ENCODE measurements at places on chromosomes 4 and X. TPM values are rescaled to one million over a fixed set of nuclear protein-coding genes. Genes with fewer than 3 reads are reported as not detected.

Gene S100P
- total RNA-seq = 18.2 TPM

Gene ZC4H2
- 10.3 TPM for total RNA-seq

Gene EDA
- 6.1 TPM for total RNA-seq

Gene ALAS2
- 5.6 TPM for total RNA-seq

Gene FAM241A
- total RNA-seq = 3.4 TPM

DNA sequence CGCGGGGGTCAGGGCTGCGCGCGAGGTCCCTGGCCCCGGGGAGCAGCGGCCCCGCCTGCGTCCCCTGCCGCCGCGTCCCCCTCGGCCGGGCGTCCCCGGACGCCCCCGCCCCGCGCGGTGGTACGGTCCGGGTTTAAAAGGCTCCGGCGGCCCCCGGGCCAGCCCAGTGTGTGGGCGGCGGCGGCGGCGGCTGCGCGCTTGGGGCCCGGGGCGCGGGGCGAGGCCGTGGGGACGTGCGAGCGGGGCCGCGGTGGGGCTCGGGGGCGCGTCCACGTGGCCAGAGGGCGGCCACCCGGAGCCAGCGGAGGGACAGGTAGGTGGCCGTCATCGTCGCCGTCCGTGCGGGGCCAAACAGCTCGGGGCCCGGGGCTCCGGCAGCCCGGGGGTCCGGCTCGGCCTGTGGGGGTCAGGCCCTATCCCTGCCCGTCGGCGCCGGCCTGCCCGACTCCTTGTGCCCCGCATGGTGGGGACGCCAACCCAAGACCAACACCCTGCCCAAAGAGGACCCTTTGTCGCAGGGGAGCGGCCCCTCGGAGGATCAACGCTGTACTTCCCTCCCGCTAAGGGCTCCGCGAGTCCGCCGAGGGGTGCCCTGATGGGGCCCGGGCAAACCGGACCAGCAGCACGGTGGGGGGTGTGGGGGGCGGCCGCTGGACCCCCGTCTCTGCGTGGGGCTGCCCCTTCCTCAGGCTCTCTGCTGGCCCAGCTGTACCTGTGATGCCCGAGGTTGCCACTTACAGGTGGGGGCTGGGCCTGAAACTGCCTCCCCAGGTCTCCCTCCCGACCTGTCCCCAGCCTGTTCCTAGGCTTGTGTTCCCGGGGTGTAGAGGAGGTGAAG is at the start of gene PLXNA3:
PLXNA3 (plus strand) TSS at position 166 of the 838 bp plus-strand sequence. CDS start 1,903 bp downstream, outside the sequence.
- no peak for DNase-seq

DNA sequence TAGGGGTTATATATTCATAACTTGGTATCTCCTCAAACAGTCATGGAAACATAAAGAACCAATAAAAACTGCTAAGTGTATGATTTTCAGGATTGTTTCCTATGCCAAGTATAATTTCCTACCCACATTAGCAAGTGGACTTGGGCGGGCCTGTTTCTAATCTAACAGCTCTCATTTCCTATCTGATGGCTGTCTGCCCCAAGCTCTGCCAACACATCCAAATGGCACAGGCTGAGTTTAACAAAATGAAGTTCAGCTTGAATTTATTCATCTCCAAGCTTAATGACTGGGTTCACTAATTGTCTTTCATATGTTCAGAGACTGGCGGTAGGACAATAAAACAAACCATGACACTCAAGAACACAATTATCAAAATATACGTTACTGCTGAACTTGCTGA is 55.5 kb upstream of the S100G start:
- DNase-seq = no peak

- no peak for DNase-seq
Measured at GRCh38 chr4:147644471-147644870, 27.3 kb downstream of the TMEM184C start.

GRCh38 chr4:86313656-86314055 is 46.2 kb downstream of the MAPK10 start:
- no peak for DNase-seq
